ENCODE measurements at places on chromosomes 7 and 10. TPM values are rescaled to one million over a fixed set of nuclear protein-coding genes. Genes with fewer than 3 reads are reported as not detected.

Gene FAM25C
- total RNA-seq = not detected

- no peak for DNase-seq
These were observed 82.9 kb downstream of the NPY start for GRCh38 chr7:24366876-24367275.

- DNase-seq = no peak
These were observed 155.8 kb downstream of the OAT start for GRCh38 chr10:124262971-124263370.

DNA sequence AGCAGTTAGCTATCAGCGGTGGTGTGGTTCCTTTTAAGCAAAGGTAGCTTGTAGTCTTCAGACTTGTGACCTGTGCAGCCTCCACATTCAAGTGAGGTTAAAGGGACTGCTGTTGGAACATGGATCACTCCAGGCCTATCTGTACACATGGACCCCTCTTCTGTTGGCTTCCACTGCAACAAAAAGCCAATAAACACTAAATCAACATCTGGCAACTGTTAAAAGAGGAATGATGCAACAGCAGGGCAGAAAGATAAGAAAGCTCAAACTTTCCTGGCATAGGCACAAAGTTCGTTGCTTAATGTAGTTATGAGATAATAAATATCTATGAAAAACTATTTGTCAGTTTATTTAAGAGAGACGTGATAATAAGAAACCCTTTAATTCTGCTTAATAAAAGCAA, 4.0 kb upstream of the MINPP1 start:
- DNase-seq = no peak

DNA sequence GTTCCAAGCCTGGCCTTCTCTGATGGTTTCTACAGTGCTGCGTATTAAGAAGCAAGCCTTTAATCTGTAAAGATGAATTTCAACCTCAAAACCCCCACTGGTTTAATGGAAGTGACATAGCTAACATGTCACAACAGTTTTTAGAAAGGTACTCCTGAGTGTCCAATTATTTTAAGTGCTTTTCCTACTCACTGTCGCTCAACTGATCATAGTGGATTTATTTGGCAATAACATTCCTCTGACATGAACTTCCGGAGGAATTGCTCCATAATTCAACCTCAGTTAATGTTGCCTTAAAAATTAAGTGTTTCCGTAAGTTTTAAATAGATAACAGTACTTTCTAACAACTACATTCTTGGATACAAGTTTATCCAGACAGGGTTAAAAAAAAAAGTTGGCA, 57.5 kb downstream of the AGMO start:
- no peak for DNase-seq

- no peak for DNase-seq
These were observed 42.2 kb upstream of the BMPER start for GRCh38 chr7:33862946-33863814.

Gene TNKS2
- total RNA-seq = 22.4 TPM

DNA sequence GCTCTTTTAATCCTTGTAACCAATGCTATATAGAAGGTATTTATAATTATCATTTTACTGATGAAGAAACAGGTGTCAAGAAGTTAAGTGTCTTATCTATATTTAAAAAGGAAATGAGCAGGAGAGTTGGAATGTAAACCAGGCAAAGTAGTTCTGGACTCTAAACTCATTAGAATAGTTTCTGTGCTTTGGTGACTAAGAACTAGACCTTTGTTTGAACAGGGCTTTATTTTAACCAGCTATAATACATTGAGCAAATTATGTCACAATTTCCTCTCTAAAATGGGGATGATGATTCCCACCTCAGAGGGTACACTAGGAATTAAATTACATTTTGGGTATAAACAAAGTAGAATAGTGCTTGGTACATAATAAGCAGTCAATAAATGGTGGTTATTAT, 236.0 kb downstream of the MAGI2 start:
- DNase-seq = peak; percentile 25

GRCh38 chr10:70932392-70933196, 44.2 kb upstream of the PCBD1 start:
- DNase-seq = no peak

Gene NKX2-3
- total RNA-seq = not detected

Gene MEOX2
- total RNA-seq = not detected

Gene ABCC2
- total RNA-seq = 0.17 TPM

- DNase-seq = peak; percentile 74
These were observed 246.9 kb downstream of the PTEN start for GRCh38 chr10:88110355-88110754.

DNA sequence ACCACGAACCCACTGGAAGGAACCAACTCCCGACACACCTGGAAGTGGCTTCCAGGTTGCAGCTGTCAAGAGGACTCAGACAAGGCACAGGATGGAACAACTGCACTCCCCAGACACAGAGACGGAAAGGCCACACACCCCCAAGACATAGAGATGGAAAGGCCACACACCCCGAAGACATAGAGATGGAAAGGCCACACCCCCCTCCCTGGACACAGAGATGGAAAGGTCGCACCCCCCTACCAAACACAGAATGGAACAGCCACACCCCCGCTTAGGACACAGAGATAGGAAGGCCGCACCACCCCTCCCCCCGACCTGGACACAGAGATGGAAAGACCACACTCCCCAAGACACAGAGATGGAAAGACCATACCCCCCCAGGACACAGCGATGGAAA, 7.6 kb downstream of the ZNF511 start:
- DNase-seq = no peak

DNA sequence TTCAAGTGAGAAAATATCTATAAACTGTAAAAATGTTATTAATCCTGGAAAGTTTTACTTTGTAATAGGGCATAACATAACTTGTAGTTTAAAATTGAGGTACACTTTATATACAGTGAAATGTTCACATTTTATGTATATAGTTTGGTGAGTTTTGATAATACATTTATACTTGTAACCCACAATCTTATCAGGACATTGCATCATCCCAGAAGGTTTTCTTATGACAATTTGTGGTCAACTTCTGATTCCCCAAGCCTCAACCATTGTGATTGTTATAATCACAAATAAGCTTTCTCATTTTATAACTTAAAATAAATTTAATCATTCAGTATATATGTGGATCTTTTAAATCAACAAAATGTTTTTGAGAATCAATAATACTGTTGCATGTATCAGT, 151.1 kb downstream of the TFPI2 start:
- no peak for DNase-seq

GRCh38 chr7:101124376-101125056, 2.4 kb upstream of the SERPINE1 start:
- DNase-seq = no peak

DNA sequence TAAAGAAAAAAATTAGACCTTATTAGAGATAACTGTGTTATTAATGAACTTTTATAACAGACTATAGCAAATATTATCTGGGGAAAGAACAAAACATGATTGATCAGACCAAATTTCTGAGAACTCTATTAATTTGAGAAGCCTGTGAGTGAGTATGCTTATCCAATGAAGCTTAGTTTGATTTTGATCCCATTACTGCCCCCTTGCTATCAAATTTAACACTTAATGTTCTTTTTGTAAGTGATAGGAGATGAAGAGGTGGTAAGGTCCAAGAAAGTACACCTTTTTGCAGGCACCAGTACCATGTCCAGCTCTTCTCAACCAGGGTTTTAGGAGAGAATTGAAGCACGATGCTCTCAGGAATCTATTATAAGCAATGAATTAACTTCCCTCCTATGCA, 49.9 kb downstream of the ZNF365 start:
- no peak for DNase-seq

GRCh38 chr7:114109304-114109703, 190.5 kb upstream of the PPP1R3A start:
- no peak for DNase-seq
